Left renal cortex interstitium (tissue), 4 donors: ENCODE measurements at places on chromosomes 1 and 21.

- DNase-seq, result no peak
Observed at GRCh38 chr1:201570886-201571624, 32.1 kb downstream of the NAV1 start.

- no peak for DNase-seq
Observed at GRCh38 chr1:178487070-178487615, 9.6 kb downstream of the CLEC20A start.

DNA sequence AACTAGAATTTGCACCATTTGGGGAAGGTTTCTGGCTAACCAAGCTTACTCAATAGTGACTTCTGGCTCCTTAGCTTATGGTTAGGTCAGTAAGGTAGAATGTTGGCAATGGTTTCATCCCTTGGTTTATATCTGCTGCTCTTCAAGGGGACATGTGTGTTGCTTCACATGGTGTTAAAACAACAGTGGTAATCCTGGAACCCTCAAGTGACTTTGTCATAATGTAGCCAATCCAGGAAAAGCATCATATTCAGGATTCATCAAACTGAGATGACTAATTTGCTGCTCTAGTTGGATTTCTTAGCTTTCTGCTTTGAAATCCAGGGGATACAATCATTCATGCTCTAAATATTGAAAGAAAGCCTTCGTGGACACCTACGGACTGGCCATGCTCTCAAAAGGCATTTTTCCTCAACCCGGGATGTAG is 108.7 kb downstream of the RGL1 start:
- no peak for DNase-seq

GRCh38 chr1:94514095-94514727 is 27.3 kb downstream of the F3 start:
- DNase-seq, result no peak
